Stimulated activated CD4-positive, alpha-beta T cell treated with anti-CD3 and anti-CD28 coated beads, Interleukin-15, amount 100 ng/mL, for 1 hour (primary cell): ENCODE measurements at places on chromosomes 1 and 21.

GRCh38 chr1:166080967-166081870 lies 85.6 kb downstream of the FAM78B start:
- no peak for DNase-seq

DNA sequence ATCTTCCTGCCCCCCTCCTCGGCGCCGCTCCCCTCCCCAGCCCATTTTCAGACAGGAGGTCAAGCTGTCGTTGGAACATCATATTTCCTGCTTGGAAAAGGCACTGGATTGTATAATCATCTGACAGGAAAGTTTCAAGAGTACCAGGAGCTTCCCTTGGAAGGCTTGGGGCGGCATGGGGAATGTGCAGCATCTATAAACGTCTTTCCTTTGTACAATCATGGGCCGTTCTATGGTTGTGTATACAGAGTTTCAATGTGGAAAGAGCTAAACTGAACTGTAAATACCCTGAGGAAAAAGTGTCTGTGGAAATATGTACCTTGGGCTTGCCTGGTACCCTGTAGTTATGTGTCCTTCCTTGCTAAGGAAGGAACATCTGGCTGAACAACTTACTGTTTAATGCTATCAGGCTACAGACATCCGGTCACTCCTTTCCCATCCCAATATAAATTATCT lies 368.1 kb upstream of the ADGRL2 start:
- DNase-seq, result no peak

- no peak for DNase-seq
Observed at GRCh38 chr1:184061396-184062003, 10.0 kb downstream of the TSEN15 start.

- DNase-seq, result no peak
Observed at GRCh38 chr1:59427155-59427554, 130.3 kb downstream of the FGGY start.

DNA sequence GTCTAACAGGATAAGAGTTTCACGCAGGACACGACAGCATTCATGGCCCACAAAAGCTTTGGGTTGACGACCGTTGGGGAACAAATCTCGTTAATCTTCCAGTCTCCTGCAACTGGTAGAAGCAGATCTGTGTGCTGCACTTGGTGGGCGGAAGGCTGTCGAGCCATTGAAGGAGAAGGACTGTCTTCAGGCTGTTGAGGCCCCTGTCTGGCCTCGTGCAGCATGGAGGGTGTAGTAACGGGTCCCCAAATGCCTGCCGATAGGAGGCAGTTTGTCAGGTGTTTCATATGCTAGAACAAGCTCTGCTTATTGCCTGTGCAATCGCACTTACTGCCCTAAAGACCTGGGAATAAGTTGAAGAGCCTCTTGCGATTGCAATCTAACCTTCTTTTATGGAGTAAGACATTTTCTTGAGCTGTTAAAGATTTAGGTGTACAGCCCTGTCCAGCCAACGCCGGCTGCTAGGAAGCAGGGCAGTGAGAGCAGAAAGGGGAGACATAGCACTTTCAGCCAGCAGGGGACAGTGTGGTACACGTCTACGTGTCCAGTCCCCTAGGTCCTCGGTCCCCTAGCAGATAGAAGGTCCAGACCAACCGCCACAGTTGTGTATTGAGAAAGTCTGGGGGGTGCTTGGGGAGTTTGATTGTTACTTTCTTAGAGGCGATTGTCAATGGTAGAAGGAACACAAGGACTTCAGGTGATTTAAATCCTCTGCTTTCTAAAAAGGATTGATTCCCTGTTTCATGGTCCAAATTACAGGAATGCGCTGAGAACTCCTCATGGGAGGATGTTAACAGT lies 102.3 kb upstream of the TMPRSS2 start:
- DNase-seq, result no peak

GRCh38 chr1:80158771-80159170 lies 1152.2 kb upstream of the ADGRL4 start:
- no peak for DNase-seq

DNA sequence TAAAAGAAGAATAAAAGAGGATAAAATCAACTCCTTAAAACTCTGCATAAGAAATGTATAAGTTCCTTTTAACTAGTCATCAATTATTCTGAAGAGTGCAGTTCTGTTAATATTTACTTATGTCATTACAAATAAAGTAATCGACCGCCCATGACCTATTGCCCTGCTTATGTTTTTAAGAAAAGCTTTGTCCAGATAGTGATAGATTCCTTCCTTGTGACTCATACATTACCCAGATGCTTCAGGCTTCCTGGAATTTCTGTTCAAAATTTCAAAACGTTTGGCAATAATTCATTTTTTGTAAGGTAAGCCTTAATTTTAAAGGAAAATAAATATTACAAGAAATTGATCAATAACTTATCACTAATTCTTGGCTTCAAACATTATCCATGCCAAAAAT lies 918.2 kb upstream of the ADGRL2 start:
- no peak for DNase-seq

DNA sequence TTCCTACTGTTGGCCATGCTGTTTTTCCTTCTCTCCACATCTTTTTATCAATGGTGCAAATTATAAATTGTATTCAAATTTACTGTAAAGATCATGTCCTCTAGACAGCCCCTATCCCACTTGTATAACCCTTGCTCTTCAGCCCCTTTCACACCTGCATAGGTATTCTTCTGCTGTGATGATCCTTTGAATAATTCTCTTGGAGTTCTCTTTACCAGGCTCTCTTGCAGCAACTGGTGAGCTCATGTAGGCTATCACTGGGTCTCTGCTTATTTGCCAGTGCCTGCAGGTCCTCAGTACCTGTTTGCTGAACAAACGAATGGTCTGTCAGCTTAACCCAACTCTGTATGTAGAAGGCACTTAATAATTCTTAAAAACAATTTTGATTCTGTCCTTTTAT lies 8.2 kb downstream of the PTPRC start:
- no peak for DNase-seq

GRCh38 chr21:42781971-42782722 lies 97.2 kb downstream of the WDR4 start:
- DNase-seq, result no peak

- DNase-seq, result no peak
Observed at GRCh38 chr21:17798796-17799195, 20.4 kb downstream of the C21orf91 start.

GRCh38 chr1:9155879-9156278 lies 27.0 kb upstream of the GPR157 start:
- no peak for DNase-seq
